ENCODE measurements at places on chromosomes 11 and 22. TPM values are rescaled to one million over a fixed set of nuclear protein-coding genes. Genes with fewer than 3 reads are reported as not detected.
A peak's percentile ranks its signal among the peaks of the same experiment; 100 is the strongest.

- DNase-seq, result no peak
- H3K4me1 ChIP-seq, result no peaks in the 10 kb centered on the region
- no peaks in the 10 kb centered on the region for H3K36me3 ChIP-seq
- no peak overlapping the region for H3K4me3 ChIP-seq
- no peaks in the 10 kb centered on the region for H3K27me3 ChIP-seq
These were observed 75.4 kb upstream of the LRRC4C start for GRCh38 chr11:41534861-41535260.

DNA sequence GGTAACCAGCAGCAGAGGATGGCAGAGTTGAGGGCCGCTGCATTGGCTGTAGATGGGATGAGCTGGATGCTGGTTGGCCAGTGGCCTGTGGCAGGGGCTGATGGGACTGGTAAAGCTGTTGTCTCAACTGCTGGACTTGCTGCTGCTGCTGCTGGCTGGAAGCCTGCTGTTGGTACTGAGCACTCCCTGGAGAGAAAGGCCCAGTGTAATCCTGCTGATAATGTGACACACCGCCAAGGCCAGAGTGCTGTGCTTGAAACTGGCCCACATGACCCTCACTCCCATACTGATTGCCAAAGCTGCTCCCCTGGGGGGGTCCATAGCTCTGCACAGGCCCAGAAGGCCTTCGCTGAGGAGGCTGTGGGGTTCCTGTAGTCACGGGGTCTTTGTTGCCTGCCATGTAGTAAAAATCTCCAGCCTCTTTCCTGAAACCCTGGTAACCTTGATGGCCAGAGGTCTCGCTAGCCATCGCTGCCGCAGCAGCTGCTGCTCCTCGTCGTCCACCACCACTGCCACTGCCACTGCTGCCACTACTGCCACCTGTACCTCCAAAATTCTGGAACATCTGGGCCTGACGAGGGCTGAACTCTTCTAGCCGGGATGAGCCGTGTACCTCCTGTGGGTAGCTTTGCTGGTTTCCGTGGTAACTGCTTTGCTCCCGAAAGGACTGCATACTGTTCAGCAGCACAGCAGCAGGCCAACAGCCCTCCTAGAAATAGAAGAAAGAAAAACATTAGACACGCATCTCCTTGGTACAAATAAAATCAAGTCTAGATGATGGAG is 55.6 kb downstream of the TCF20 start:
- H3K36me3 ChIP-seq, result peaks cover 10% of the 10 kb centered on the region
- peak overlapping the region; percentile 99 for H3K27ac ChIP-seq
- peak overlapping the region; percentile 35 for H3K4me3 ChIP-seq
- H3K27me3 ChIP-seq, result peaks cover 12% of the 10 kb centered on the region
- DNase-seq, result peak; percentile 62
- peaks cover 29% of the 10 kb centered on the region for H3K4me1 ChIP-seq

- peaks cover 53% of the 10 kb centered on the region for H3K4me1 ChIP-seq
- peak; percentile 92 for DNase-seq
- no peaks in the 10 kb centered on the region for H3K36me3 ChIP-seq
- peaks cover 18% of the 10 kb centered on the region for H3K27me3 ChIP-seq
These were observed 11.2 kb upstream of the MALAT1 start for GRCh38 chr11:65487467-65488272.

GRCh38 chr11:77590194-77590782 is 535 bp downstream of the AQP11 start:
- H3K36me3 ChIP-seq, result peaks cover 5% of the 10 kb centered on the region
- peaks cover 3% of the 10 kb centered on the region for H3K27me3 ChIP-seq
- peak; percentile 42 for DNase-seq
- peaks cover 6% of the 10 kb centered on the region for H3K4me1 ChIP-seq
- peak overlapping the region; percentile 33 for H3K27ac ChIP-seq

GRCh38 chr11:62055970-62056369 is 67.8 kb upstream of the INCENP start:
- H3K4me1 ChIP-seq, result no peaks in the 10 kb centered on the region
- peaks cover 1% of the 10 kb centered on the region for H3K27me3 ChIP-seq
- H3K27ac ChIP-seq, result no peak overlapping the region
- no peak overlapping the region for H3K4me3 ChIP-seq
- peaks cover 4% of the 10 kb centered on the region for H3K36me3 ChIP-seq
- no peak for DNase-seq

GRCh38 chr11:60970890-60971289 is 590 bp upstream of the CD6 start:
- H3K4me1 ChIP-seq, result no peaks in the 10 kb centered on the region
- peaks cover 5% of the 10 kb centered on the region for H3K27me3 ChIP-seq
- DNase-seq, result no peak
- peaks cover 22% of the 10 kb centered on the region for H3K36me3 ChIP-seq
- H3K27ac ChIP-seq, result no peak overlapping the region

GRCh38 chr22:25146307-25146706 is 53.4 kb upstream of the CRYBB3 start:
- peaks cover 21% of the 10 kb centered on the region for H3K4me1 ChIP-seq
- H3K4me3 ChIP-seq, result no peak overlapping the region
- H3K27ac ChIP-seq, result no peak overlapping the region
- H3K27me3 ChIP-seq, result peaks cover 5% of the 10 kb centered on the region
- DNase-seq, result no peak
- no peaks in the 10 kb centered on the region for H3K36me3 ChIP-seq

DNA sequence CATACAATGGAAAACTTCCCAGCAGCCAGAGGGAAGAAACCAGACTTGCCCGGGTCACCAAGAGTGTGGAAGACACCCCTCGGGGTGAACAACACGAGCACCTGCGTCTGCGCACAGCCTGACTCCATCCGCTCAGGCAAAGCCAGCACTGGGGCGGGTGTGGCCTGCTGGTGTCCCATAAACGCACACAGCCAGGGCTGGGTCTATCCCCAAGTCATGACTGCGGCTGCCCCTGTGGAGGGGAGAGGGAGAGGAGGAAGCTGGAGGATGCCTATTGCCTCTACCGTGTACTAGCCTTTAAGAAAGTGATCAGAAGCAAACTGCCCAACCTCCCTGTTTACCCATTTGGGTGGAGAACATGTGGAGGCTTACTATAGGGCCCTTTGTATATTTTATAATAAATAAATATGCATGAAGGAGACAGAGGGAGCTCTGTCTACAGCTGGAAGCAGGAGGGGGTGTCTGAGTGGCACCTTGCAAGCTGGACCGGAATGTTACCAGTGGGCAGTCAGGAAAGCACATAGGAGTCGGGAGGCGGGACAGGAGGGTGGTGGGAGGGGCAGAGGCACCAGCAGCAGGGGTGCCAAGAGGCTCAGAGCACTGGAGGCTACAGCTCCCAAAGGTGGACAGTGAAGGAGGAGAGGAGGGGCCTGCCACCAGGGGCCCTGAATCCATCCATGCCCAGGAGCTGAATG is 79.6 kb downstream of the PHF21B start:
- DNase-seq, result no peak
- H3K27ac ChIP-seq, result no peak overlapping the region
- peaks cover 13% of the 10 kb centered on the region for H3K4me1 ChIP-seq
- H3K27me3 ChIP-seq, result peaks cover 10% of the 10 kb centered on the region

C11orf91 gene
- total RNA-seq, result not detected

MED19 gene
- total RNA-seq, result 30.9 TPM

GRCh38 chr22:44743247-44743646 is 9.1 kb upstream of the ARHGAP8 start:
- H3K27me3 ChIP-seq, result peaks cover 11% of the 10 kb centered on the region
- no peak overlapping the region for H3K4me3 ChIP-seq
- no peaks in the 10 kb centered on the region for H3K36me3 ChIP-seq
- no peak overlapping the region for H3K27ac ChIP-seq

GRCh38 chr11:91625495-91625894 is 599.1 kb upstream of the FAT3 start:
- H3K27ac ChIP-seq, result no peak overlapping the region
- H3K27me3 ChIP-seq, result no peaks in the 10 kb centered on the region

TSG101 gene
- total RNA-seq, result 118 TPM

MS4A4A gene
- not detected for total RNA-seq

ALX4 gene
- total RNA-seq, result not detected

DNA sequence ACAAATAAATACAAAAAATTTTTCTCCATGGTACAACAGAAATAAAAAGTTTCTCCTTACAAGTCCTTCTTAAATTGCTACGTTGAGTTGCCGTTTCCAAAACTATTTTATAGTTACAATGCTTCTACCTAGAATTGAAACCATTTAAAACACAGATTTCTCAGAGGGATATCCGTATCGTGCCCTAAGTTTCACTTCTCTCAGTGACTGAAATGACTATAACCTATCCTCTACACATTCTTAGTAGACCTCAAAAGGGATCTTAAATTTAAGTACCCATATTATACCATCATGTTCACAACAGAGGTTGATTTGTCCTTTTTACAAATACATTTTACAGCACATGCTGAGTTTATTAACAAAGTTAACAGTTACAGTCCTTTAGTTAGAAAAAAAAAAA is 44.1 kb downstream of the USP28 start:
- DNase-seq, result no peak
- H3K27me3 ChIP-seq, result no peaks in the 10 kb centered on the region
- H3K27ac ChIP-seq, result no peak overlapping the region
- H3K4me1 ChIP-seq, result peaks cover 3% of the 10 kb centered on the region
- no peaks in the 10 kb centered on the region for H3K36me3 ChIP-seq

DNA sequence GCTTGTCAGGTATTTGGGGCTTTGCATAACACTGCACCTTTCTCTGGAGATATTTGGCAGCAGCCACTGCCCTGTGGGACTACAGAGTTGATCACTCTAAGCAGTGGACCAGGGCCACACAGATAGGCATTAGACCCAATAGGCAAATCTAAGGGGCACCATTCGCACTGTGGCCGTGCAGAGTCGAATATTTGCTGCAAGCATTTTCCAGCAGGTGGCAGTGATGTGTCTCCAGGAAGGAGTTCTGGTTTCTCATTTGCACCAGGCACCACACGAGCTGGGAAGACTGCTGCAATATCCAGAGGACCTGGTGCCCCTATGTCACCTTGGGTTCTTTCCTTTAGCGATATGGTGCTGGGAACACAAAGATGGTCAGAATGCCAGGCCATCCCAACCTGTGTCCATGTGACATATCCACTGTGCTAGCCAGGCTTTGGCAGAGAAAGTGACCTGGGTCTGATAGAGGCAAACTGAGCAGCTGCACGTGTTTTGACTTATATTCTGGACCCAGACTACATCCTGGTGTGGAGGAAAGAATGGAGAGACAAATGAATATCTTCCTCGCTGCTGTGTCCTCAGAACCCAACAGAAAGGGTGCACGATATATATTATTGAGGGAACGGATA is 318.7 kb downstream of the BUD13 start:
- H3K27me3 ChIP-seq, result peaks cover 9% of the 10 kb centered on the region
- H3K4me3 ChIP-seq, result no peak overlapping the region
- peaks cover 47% of the 10 kb centered on the region for H3K4me1 ChIP-seq
- peak overlapping the region; percentile 62 for H3K27ac ChIP-seq
